ENCODE measurements at places on chromosomes 13 and 19.

GRCh38 chr13:114248011-114248410 lies 13.3 kb downstream of the CDC16 start:
- DNase-seq = no peak

DNA sequence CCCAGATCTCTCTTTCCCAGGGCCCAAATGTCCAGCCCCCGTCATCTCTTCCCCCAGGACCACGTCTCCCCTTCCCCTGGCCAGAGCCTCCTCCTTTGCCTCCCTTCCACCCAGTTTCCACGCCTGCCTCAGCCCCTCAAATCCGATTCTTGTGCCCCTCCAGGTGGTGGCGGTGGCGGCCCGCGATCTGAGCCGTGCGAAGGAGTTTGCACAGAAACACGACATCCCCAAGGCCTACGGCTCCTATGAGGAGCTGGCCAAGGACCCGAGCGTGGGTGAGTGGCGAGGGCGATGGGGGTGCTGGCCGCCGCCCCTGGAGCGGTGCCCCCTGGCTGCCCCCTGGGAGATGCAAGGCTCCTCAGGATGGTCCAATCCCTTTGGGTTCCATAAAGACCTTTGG lies 1.3 kb downstream of the DHDH start:
- no peak for DNase-seq

DNA sequence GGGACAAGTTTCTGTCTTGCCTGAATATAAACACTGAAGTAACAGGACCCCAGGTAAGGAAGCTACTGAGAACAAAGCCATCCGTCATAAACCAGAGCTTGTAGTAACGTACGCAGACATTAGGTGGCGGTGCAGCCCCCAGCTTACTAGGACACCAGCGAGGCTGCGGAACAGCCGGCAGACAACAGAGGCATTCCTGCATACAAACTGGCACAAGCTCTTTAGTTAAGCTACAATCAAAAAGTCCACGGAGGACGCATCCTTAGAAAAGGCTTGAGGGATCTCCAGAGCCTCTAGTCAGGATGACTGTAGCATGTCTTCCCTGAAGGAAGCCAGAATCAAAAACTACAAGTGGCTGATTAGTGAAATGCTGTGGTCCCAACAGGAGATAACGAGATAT lies 26.2 kb downstream of the ZNF160 start:
- DNase-seq = no peak

DNA sequence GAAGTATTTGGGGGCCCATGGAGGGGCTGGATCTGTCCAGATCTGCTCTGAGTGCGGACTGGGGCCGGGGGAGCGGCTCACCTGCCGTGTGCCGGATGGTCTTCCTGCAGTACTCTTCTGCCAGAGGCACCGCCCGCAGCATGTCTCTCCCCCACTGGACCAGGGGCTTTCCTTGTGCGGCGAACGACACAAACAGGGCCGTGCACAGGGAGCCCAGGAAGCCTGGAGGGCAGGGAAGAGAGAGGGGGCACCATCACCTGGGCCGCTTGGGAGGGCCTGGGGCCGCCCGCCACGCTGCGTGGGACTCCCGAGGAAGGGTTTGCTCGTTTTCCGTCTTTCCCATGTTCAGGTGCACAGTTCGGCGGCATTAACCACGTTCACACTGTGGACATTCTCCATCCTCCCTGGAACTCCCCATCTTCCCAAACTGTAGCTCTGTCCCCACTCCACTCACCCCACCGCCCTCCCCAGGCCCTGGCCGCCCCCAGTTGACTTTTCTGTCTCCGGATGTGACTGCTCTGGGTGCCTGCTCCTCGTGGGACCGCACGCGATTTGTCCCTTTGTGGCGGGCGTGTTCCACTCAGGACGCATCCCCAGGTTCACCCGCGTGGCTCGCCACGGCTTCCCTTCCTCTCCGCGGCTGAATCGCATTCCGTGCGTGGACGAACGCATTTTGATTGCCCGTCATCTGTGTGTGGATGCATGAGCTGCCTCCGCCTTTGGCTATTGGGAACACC lies 24.2 kb downstream of the ADPRHL1 start:
- no peak for DNase-seq

GRCh38 chr19:1455336-1456120 lies 5.6 kb downstream of the APC2 start:
- no peak for DNase-seq

- DNase-seq = no peak
These were observed at the start of gene KLK6 for GRCh38 chr19:50969413-50969760. Gene KLK6 (minus strand): TSS chr19:50969591. CDS start chr19:50968104, 1,487 bp downstream.

GRCh38 chr13:93462151-93462550 lies 235.5 kb downstream of the GPC6 start:
- DNase-seq = peak; percentile 58

DNA sequence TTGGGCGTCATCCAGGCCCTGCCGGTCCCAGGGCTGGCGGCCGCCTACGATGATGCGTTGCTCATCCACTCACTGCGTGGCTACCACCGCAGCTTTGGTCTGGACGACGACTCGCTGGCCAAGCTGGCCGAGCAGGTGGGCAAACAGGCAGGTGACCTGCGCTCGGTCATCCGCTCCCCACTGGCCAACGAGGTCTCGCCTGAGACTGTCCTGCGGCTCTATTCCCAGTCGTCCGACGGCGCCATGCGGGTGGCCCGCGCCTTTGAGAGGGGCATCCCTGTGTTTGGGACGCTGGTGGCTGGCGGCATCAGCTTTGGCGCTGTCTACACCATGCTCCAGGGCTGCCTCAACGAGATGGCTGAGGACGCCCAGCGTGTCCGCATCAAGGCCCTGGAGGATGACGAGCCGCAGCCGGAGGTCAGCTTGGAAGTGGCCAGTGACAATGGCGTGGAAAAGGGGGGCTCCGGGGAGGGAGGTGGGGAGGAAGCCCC lies 3.5 kb downstream of the IRGC start:
- no peak for DNase-seq

GRCh38 chr19:54273821-54274220 lies 7.1 kb downstream of the LILRB2 start:
- DNase-seq = no peak

DNA sequence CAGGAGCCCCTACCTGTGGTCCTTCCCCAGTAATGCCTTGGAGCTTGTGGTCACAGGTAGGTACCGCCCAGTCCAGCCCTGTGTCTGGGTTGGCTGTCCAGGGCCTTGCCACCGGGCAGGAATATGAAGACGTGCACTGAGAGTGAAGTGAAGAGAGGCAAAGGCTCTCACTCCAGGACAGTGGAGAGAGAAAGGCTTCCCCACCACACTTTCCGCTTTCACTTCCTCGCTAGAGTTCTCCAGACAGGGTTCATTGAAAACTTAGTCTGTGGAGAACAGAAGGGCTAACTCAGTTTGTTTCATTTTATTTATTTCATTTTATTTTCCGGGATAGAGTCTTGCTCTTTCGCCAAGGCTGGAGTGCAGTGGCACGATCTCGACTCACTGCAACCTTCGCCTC lies 14.2 kb downstream of the FCAR start:
- DNase-seq = no peak

DNA sequence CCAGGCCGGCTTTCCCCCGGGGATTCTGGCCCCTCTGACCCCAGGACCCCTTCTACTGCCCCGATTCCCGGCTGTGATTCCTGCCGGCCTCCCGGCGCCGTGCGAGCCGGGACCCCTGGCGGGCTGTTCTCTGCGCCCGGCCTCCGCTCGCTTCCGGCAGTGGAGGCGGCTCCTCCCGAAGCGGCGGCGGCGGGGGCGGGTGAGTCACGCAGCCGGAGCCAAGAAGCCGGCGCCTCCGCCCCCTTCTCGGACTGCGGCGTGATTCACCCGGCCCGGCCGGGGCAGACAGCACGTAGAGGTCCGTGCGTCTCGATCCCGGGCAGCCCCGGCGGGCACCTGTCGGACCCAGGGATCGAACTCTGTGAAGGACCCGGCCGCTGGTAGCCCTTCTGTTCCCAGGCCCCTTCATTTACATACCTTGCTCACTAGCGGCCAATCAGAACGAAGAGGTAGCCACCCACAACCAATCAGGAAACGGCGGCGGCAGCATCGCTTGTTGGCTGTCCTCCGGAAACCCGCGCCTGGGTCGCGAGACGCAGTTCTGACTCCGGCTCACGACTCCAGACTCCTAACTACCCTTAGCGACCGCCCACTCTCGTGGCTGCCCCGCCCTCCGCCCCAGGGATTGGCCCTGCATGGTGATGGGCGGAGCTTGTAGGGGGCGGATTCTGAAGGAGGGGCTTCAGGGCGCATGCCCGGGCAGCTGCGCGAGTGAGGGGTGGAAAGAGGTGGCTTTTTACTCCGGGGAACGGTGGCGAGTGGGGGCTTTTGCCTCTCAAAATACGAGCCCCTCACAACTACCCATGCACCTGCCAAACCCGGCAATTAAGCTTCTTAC lies at the start of gene SERTAD1:
TSS of gene SERTAD1 (minus strand) at position 543 of the 838 bp plus-strand sequence. CDS start 2,446 bp downstream, outside the sequence.
- DNase-seq = peak; percentile 99

DNA sequence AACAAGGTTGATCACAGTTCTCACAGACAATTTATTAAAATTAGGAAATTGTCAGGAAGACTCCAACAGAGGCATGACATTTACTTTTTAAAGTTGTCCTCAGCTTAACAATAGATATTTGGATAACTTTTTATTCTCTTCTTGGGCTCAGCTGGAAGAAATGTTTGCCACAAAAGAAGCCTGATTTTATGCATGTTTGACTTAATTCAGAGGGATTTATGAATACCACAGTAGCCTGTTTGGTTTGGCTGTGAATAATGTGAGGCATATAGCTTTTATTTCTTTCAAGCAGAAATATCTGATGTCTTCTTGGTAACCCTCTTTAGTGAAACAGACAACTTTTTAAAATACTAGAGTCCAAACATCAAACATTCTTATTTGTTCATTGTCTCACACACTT lies 1464.5 kb upstream of the SLC10A2 start:
- no peak for DNase-seq

DNA sequence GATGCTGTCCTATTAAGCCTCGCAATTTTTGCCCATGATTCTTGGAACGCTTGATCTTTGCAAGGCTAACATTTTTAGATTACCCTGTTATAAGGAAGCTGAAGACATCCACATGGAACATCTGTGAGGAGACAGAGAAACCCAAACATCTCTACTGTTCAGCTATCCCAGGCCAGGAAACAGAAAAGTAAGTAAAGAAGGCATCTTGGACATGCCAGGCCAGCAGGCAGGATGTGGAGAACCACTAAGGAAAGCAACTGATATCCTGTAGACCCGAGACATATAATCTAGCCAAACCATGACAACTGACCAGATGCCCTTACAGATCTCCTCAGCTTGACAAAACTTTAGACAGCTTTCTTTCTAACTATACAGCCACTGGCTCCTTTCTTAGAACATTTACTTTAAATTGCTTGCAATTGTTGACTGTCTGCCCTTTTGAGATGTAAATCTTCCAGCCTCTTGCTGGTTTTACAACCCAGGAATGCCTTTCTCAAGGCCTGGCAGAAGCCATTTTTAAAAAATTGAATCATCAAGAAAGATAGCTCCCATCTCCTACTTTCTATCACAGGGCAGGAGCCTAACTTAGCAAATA lies 255.8 kb upstream of the DACH1 start:
- DNase-seq = no peak

GRCh38 chr19:35272122-35272719 lies 3.5 kb downstream of the USF2 start:
- DNase-seq = no peak

- no peak for DNase-seq
These were observed 5.3 kb upstream of the EPSTI1 start for GRCh38 chr13:42997381-42997780.

GRCh38 chr19:2602391-2603181 lies 99.9 kb downstream of the GNG7 start:
- no peak for DNase-seq

- no peak for DNase-seq
These were observed 29.0 kb upstream of the RNF17 start for GRCh38 chr13:24734950-24735349.

- DNase-seq = no peak
These were observed 154.9 kb downstream of the PCDH9 start for GRCh38 chr13:67075239-67075638.

DNA sequence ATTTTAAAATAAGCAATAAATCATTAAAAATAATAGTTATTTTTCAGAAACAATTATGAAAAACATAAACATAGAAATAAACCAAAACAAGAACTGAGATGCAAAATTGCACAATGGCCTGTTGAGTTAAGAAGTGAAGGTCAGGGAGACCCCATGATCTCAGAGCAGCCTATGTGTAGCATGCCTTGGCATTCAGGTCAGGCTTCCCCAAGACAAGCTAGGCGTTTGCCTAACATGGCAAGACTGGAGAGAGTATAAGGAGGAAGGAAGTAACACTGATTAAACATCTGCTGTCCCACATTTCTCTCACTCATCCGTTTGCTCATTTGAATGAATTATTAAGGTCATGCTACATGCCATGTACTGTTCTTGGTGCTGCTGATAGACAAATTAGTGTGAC lies 291.8 kb downstream of the TSHZ3 start:
- no peak for DNase-seq

- DNase-seq = no peak
These were observed 18.6 kb upstream of the STRN4 start for GRCh38 chr19:46764817-46765291.

DNA sequence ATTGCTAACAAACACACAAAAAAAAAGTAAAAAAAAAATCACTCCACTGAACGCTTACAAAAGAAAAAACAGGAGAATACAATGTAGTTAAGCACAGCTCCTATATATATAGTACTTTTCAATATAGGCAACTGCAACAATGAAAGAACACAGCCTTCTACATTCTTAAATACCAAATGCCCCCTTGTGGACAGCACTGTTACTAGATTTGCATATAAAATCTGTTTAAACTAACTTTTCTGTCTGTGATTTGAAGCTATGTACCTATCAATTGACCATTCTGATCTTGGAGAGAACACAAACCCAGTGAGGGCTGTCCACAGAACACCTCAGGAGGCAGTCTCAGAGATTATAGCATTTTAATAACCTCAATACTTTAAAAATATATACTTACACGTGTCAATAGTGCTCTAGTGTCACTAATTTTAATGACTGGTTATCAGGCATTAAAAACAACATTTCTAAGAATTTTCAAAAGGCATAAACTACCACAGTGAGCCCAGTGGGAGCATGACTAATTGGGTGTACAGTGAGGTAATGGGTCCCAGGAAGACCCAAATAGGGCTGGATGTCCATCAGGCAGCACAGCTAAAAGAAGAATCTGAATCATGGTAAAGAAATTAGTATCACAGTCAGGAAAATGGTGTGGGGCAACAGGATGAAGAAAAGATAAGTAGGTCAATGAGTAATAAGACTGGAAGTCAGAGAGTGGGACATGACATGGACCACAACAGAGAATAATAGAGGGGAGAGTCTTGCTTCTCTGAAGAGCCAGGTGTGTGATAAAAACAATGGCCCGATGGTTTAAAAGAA lies 22.2 kb downstream of the CCDC169 start:
- DNase-seq = no peak

GRCh38 chr19:39951686-39952085 lies 17.3 kb upstream of the FCGBP start:
- no peak for DNase-seq
